NCI-H748 treated with DMSO at 0.1 percent for 48 hours (cell line): ENCODE measurements at places on chromosomes 7 and 10.

GRCh38 chr7:66167773-66168387 is 37.3 kb upstream of the TPST1 start:
- peak; percentile 71 for DNase-seq

DNA sequence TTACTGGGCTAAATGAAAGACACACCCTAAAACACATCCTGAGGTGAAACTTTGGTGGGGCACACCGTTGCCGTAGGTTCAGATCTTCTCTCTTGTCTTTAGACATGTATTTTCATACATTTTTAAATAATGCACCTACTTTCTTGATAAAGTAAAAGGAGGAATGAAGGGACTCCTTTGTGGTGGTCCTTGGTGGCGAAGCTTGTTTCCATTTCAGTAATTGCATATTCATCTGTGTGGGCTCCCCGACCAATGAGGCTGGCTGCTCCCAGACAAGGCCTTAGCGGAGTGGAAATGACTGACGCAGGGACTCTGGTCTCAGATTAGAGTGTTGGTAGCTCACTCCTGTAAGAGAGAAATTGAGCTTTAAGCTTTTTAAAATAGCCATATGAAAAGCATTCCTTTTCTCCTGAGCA is 815 bp downstream of the CCSER2 start:
- peak; percentile 30 for DNase-seq

GRCh38 chr10:58985216-58985615 is 191.2 kb upstream of the PHYHIPL start:
- DNase-seq: no peak

DNA sequence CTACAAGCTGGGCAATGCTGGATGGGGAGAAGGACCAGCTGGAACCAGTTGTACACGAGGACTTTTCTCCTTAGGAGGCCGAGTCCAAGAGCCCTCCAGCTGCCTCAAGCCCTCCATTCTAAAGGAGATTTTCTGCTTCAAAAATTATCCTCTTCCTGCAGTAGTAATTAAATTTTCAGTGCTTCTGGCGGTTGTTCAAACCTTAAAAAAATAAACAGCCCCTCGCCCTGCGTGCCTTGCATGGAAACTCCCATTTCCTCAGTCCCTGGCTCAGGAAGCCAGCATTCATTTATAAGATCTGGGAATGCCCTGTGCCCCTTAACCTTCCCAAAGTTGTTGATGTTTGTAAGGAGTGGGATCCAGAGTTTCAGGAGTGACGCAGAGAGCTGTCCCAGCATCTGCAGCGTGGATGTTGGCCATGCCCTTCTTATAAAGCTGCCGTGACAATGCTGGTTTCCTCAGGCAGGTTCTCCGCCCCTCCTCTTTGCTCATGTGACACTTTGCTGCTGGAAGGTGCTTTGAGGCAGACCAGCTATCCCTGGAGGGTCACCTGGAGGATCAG is 24.0 kb upstream of the ACTR3B start:
- DNase-seq: no peak

GRCh38 chr7:155255621-155256020 is 42.1 kb upstream of the INSIG1 start:
- DNase-seq: no peak

DNA sequence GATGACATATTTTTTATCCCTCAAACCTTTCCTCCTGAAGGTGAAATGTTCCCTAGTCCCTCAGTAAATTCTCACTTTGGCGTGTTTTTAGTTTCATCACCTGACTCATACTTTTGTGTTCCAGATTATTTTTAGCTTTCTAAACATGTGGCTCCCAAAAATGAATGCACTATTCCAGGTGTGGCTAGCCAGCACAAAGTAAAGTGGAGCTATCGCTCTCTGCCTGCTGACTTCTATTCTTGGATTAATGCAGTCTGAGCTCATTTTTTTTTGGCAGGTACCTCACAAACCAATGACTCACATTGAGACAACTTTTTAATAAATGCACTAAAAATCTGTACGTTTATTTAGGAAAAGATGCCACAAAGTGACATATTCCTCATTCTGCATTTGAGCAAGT is 58.8 kb upstream of the LANCL2 start:
- no peak for DNase-seq

DNA sequence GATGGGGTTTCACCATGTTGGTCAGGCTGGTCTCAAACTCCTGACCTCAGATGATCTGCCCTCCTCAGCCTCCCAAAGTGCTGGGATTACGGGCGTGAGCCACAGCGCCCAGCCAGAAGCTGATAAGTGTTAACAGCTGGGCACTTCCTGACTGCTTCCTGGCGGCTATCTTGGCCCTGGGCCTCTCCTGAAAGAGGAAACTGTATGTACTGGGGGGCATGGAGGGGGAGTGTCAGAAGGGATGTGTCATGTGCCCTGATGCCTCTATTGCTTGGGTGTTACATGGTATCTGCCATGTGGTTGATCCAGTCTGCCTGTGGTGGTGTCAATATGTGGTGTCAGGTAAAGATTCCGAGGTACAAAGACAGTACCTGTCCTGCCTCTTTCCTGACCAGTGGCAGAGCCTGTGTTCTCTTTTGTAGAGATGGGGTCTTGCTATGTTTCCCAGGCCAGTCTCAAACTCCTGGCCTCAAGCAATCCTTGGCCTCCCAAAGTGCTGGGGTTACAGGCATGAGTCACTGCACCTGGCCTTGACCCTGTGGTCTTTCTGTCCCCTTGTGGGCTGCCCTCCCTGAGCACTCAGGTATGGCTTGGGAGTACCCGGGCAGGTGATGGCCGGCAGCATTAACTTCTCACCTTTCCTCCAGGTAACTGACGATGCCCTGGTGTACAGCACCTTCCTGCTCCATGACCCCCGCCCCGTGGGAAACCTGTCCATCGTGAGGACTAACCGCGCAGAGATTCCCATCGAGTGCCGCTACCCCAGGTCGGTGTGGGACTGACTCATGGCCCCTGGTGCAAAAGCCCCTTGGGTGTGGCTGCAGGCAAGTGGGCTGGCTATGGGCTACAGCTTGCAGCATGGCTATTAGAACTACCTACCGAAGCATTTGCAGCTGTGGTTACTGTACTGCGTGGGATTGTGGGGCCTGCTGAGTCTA is 4.4 kb downstream of the ZP3 start:
- no peak for DNase-seq

GRCh38 chr7:2440608-2441245 is 35.5 kb downstream of the GRIFIN start:
- DNase-seq: no peak

DNA sequence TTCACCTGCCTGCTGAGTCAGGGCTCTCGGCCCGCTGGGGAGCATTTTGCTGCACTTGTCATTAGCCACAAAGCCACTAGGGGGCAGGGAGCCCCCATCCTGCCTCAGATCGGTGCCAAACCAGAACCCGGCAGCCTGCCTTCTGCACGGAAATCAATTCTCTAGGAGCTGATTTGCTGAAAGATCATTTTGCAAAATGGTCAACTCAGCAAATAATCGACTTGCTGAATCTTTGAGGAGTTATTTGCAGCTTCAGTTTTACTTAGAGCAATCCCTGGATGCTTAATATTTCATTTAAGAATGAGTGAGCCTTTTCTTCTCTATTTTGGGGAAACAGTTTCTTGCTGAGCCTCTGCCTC is 1.7 kb upstream of the GIMAP8 start:
- peak; percentile 29 for DNase-seq

- DNase-seq: no peak
Measured at GRCh38 chr10:60203993-60204618, 185.6 kb downstream of the ANK3 start.

DNA sequence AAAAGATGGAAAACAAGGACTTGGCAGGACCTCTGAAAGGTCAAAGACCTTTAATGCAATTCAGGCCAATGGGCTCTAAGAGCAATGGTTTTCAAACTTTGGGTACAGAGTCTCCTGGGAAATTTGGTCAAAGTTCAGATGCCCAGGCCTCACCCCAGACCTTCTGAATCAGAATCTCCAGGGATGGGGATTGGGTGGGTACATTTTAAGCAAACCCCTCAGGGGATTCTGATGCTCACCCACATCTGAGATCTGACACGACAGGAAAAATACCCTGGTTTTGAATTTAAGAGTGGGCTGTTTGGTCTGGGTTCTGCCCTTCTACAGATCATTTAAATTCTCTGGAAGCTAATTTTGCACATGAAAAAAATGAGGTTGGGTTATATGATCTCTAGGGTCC is 214.8 kb upstream of the PLXNA4 start:
- no peak for DNase-seq

GRCh38 chr10:71092812-71093401 is 119.5 kb upstream of the UNC5B start:
- no peak for DNase-seq

DNA sequence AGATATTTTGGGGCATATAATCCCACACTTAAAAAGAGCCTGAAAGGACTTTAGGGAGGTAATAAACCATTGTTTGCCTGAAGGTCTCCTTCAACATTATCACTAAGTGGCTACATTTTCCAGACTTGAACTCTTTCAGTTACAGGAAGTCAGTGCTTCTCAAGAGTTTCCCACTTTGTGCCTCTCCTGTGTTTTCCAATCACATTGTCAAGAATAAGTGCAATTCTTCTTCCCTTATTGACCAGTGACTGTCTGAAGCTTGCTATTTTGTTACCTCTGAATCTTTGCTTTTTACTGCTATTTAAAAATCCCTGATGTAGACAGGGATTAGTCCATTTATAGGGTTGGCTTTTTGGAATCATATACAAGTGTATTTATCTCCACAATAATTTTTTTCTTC is 346.7 kb upstream of the ANKRD30A start:
- DNase-seq: no peak

DNA sequence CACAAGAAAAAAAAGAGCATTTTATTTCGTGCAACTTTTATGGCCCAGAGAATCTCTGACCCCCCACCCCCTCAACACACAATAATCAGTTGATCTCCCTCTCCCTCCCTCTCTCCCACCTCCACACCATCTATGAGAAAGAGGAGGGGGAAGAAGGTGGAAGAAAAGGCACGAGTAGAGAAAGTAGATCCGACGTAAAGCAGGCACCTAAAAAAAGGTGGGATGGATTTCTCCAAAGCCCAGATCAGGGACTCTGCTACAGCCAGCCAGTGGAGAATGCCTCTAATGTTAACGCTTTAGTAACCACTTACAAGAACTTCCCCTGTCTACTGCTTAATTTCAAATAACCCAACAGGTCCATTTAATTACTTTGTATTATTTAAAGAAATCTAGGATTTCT is 24.4 kb downstream of the KMT2C start:
- DNase-seq: no peak

DNA sequence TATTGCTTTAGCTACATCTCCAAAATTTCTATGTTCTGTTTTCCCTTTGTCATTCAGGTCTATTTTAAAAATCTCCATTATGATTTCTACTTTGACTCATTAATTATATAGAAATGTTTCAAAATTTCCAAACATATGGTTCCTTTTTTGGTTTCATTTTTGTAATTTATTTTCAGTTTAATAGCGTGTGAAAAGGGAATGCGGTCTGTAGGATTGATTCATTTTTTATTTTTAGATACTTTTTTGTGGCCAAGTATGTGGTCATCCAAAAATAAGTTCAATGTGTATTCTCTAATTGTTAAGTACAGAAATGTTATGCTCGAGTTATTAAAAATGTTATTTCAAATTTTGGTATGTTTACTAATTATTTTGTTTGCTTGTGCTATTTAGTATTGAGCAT is 72.5 kb upstream of the ANKRD1 start:
- DNase-seq: no peak

- DNase-seq: no peak
Measured at GRCh38 chr7:92133133-92133736, 1.0 kb downstream of the CYP51A1 start.

DNA sequence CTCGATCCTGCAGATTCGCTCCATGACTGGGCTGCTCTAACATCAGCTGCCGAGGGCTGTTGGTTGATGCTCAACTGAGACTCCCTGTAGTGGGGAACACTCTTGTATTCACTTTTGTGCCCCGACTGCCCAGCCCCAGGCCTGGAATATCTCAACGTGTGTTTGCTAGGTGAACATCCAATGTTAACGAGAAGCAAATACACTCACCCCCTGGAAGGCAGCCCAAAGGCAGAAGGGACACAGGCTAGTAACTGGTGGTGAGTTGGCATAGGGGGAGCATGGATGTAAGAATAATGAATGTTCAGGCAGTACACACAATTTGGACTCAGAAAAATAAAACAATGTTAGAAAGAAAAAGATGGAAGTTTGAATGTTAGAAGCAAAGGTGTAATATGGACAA is 24.0 kb upstream of the RBM33 start:
- no peak for DNase-seq

DNA sequence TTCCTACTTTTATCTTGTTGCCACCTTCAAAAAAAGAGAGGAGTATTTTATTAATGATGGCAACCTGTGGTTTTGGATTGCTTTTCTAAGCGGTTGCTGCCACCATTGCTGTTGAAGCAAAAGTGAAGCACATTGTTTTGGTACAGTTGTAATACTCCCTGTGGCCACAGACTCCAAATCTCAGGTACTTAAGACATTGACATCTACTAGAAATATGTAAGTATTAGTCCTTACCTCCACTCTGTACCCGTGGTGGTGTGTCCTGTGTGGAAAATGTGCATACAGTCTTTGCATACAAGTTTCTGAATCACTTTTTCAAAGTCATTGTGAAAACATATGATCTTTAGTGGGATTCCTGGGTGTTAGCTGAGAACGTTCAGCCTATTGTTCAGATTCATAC is 85.7 kb downstream of the ANLN start:
- DNase-seq: no peak

- no peak for DNase-seq
Measured at GRCh38 chr7:74324531-74325209, 35.5 kb downstream of the CLIP2 start.

GRCh38 chr10:131061216-131061615 is 250.3 kb downstream of the TCERG1L start:
- no peak for DNase-seq

GRCh38 chr7:90178166-90178565 is 23.9 kb downstream of the STEAP1 start:
- DNase-seq: no peak

DNA sequence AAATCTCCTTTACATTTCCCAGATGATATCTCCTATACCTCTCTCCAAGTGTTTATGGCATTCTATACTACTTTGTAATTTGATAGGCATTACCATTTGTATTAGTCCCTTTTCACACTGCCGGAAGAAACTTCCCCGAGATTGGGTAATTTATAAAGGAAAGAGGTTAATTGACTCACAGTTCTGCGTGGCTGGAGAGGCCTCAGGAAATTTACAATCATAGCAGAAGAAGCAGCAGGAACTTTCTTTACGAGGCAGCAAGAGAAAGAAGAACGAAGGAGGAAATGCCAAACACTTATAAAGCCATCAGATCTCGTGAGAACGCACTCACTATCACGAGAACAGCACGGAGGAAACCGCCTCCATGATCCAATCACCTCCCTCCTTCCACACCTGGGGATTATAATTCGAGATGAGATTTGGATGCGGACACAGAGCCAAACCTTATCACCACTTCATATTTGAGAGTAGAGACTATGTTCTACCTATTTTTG is 1194.6 kb downstream of the SORCS1 start:
- no peak for DNase-seq

GRCh38 chr7:107838816-107839565 is 36.0 kb upstream of the SLC26A3 start:
- DNase-seq: no peak
